ENCODE measurements at places on chromosomes 5 and 9. TPM values are rescaled to one million over a fixed set of nuclear protein-coding genes. Genes with fewer than 3 reads are reported as not detected.

DNA sequence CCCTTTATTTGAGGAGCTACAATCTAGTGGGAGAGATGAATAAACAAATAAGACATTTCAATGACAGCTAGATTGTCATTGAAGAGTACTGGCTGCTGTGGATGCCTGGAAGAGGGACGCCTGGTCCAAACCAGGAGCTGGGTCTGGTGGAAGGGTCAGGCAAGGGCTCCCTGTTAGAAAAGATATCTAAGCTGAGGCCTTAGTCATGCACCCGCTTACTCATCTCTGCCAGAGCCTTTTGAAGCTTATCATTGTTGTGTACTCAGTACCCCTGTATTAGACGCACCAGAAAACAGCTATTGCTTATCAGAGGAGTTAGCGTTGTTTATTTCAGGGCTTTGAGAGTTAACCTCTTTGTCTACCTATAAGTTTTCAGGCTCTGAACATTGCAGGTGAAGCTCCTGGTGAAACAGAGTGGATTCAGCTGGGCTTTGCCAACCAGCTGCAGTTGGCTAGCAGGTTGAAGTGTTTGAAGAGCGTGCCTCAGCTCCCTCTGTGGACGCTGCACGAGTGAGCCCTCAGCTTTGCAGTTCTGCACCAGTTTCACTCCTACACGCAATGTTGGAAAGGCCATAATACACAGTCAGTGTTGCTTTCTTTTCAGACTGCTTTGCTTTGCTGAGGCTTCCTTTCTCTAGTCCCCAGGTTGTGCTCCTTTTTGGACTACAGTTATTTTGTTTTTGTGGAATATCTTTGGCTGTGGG, 5.6 kb upstream of the GPR151 start:
- DNase-seq, result no peak

- peak; percentile 16 for DNase-seq
Observed at GRCh38 chr9:20022410-20022809, 233.6 kb upstream of the SLC24A2 start.

GRCh38 chr9:95088421-95089161, 228.9 kb downstream of the FANCC start:
- DNase-seq, result no peak

GRCh38 chr9:71250581-71250980, 129.2 kb upstream of the TRPM3 start:
- peak; percentile 77 for DNase-seq

- DNase-seq, result no peak
Observed at GRCh38 chr9:110131499-110131898, 76.5 kb downstream of the C9orf152 start.

KYAT1 gene
- 6.5 TPM for polyA plus RNA-seq

DNA sequence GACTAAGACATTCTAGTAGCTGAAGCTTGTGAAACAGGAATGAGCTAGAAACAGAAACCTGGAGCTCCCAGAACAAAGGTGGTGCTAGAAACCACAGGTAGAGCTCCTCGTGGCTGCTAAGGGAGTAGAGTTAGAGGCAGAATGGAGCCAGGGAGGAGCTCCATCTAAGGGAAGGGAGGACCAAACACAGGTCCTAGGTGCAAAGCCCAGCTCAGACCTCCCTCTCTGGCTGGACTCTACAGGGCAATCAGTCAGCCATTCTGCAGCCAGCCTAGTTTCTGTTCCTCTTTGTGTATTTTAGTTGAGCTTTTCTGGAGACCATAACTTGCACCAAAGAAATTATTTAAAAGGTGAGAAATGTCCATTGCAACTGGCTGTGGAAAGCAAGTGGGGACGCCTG, 70.4 kb downstream of the CRB2 start:
- no peak for DNase-seq

GRCh38 chr5:24855485-24855884, 210.7 kb upstream of the CDH10 start:
- DNase-seq, result no peak

DNA sequence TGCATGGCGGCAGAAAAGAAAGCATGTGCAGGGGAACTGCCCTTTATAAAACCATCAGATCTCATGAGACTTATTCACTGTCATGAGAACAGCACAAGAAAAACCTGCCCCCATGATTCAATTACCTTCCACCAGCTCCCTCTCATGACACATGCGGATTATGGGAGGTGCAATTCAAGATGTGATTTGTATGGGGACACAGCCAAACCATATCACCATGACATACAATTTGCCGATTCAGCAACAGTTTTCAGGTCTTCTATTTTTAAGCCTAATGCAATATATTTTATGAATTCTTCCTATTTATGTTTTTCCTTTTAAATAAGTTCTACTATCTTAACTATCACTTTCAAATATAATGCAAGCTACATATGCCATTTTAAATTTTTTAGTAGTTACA, 90.8 kb upstream of the CCDC152 start:
- DNase-seq, result no peak

INPP5E gene
- 12.8 TPM for polyA plus RNA-seq

WNK2 gene
- polyA plus RNA-seq, result 80.4 TPM

SEMA6A gene
- 55.9 TPM for polyA plus RNA-seq

ANKRD31 gene
- 0.21 TPM for polyA plus RNA-seq

DNA sequence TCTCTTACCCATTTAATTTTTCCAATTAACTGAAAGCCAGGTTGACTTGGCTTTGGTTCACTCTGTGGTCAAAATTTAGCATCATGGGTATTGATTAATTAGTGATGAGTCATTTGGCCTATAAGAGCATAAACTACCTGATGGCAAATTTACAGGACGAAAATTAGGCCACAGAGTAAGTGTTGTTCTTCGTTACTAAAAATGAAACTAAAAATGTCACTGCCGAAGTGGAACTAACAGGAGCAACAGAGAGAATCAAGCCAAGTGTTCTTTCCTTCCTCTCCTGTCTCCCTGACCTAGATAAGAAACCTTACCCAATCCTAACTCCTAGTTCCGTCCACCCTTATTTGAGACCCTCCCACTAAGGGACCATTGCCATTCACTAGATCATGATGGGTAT, 176.9 kb downstream of the RAB3C start:
- DNase-seq, result no peak

LRRC14B gene
- 0.13 TPM for polyA plus RNA-seq

DNA sequence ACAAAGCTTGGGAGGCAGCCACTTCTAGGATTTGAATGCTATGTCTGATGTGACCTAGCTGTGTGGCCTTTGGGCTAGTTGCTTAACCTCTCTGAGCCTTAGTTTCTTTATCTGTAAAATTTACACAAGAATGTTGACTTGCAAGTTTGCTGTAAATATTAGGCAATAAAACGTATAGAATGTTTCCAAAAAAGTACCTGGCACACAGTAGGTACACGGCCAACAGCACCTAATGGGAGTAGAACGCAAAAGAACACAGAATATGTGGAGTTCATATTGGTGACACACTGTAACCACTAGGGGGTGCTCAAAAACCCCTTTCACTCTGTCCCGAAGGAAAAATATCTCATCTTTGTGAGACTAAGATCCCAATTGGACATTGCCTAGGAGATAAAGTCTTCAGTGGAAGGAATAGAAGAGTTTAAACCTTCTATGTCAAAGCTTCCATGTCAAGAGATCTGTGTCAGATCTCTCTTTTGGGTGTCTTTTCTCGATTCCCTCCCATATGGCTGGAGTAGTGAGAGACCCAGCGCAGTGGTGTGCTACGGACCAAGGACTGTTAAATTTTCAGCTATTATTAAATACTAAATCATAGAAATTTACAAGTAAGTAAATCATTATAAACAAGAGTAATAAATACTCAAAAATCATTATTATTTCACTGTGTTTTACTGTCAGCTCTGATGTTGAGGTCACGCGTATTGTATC, 145.4 kb upstream of the RAD23B start:
- no peak for DNase-seq

- no peak for DNase-seq
Observed at GRCh38 chr5:171926311-171926710, 80.1 kb downstream of the FBXW11 start.

C9orf40 gene
- 23.2 TPM for polyA plus RNA-seq

HAND1 gene
- polyA plus RNA-seq, result 7.8 TPM

DNA sequence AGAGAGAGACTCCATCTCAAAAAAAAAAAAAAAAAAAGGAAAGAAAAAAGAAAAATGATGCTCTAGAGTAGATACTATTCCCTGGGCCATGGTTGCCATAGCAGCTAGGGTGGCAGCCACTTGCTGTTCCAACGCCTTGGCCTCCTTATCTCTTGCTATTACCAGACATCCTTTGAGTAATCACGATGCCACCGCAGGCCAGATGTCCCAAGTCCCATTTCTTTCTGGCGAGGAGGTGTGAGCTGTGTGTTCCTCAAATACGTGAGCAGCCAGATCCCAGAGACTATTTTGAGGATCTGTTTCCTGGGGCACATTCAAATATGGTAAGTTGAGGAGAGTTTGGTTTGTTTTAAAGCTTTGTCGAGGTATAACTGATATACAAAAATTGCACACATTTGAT, 23.4 kb upstream of the GFPT2 start:
- no peak for DNase-seq

DNA sequence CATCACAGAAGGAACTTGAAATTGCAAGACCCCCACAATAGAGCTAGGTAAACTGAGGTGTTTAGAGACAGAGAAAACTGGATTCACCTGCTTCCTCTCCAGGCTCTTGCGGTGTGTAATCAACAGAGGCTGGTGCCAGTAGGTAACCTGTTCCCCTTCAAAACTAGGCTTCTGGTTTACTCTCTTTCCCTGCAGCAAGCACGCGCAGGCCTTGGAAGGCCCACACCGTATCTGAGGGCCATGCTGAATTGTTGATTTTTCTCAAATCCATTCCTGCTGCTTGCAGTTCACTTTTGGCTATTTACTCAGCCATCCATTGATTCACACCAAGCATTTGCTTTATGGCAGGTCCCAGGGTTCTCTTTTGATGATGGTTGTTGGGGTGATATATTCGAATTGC, 667 bp upstream of the FRRS1L start:
- no peak for DNase-seq

SOHLH1 gene
- polyA plus RNA-seq, result not detected

DNA sequence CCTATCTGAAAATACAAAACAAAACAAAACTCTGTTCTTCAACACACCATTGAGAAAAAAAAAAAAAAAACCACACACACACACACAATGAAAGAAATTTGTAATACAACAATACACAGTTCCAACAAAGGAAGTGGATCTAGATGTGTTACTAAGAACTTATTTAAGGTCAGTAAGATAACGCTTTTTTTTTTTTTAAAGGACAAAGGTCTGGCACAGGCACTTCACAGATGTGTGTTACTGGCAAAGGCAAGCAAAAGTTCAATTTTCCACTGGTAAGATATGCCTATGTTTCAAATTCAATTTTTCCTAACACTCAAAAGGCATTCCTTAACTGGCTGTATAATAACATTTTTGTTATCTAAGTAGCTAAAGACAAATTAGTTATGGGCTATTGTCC, 3.6 kb downstream of the RFK start:
- DNase-seq, result peak; percentile 66

DNA sequence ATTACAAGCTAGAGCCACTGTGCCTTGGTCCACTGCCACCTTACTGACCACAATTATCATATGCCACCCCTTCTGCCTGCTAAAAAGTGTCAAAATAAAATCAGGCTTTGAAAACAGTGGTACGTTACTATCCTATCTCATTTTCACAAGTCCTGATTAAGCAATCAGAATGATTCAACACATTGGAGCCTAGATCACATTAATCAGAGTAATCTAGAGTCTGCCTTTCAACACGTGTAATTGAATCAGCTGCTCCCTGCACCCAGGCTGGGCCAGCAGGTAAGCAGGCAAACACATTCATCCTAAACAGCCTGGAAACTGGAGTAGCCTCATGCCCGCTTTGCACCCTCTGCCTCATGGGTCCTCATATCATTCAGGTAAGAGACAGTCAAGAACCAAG, 186.2 kb downstream of the DCP2 start:
- DNase-seq, result no peak

- no peak for DNase-seq
Observed at GRCh38 chr9:16136451-16136850, 583.6 kb downstream of the CCDC171 start.

SLC25A2 gene
- polyA plus RNA-seq, result 0.04 TPM

GRCh38 chr5:72509401-72509800, 2.2 kb upstream of the ZNF366 start:
- no peak for DNase-seq

DNA sequence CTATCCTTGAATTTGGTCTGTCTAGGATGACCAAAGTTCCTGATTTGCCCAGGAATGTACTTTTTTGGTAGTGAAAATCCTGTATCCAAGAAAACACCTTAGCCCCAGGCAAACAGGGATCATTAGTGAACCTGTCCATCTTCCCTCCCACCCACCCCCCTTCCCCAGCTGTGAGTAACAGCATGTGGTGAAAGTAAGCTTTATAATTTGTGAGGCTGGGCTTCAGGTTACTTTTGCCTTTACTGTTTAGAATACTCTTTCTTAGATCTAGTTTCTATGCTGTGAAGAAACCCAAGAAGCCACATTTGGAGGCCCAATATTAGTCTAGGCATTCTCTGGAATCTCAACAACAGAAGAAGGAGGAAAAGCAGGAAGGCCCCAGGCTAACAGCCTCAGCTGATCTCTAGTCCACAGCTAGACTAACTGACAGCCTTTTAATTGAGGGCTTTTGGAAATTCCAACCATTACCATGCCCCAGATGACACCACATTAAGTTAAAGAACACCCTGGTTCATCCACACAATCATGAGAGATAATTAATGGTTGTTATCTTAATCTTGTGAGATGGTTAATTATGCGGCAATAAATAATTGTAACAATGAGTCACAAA, 703.0 kb upstream of the NUDT12 start:
- DNase-seq, result no peak

GRCh38 chr5:169904059-169904458, 76.2 kb downstream of the INSYN2B start:
- no peak for DNase-seq

DNA sequence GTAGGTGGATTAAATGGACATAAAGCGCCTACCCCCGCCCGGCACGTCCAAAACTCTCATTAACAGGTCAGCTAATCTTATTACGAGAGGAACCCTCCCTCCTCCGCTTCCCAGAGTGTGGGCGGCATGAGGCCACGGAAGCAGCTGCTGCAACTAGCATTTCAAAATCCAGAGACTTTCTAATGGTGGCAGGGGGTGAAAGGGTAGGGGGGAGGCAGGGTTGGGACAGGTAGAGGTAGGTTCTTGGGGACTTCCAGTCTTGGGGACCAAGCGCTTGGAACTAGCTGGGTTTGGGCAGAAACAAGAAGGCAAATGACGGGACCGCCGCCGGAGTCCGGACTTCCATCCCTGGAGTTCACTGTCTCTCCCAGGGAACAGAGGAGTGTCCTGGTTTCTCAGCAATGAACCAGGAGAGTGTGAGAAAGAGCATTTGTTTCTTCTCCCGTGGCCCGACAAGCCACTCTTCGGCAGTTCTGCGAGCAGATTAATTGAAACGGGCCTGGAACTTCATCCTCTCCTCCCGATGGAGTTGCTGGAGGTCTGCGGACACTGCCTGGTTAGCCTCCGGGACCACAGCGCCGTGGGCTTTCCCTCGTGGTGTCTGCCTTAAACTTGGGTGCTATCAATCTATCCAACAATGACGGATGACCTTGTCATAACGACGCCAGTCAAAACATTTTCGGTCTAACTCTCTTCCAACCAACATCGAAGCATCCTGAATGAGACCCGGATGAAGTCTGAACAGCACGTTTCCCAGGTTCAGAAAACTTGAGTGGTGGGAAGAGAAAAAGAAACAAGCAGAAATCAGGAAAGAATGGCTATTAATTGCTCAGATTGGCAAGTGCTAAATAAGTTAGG, 1.6 kb upstream of the PRDM6 start:
- DNase-seq, result no peak

SAXO1 gene
- 0.06 TPM for polyA plus RNA-seq

CDH6 gene
- 13.1 TPM for polyA plus RNA-seq

Measured in large intestine (tissue), 12 donors.